ENCODE measurements at places on chromosomes 11 and 22. TPM values are rescaled to one million over a fixed set of nuclear protein-coding genes. Genes with fewer than 3 reads are reported as not detected.

The RAB38 gene
- 229 TPM for total RNA-seq

The KCNJ5 gene
- 2.7 TPM for total RNA-seq

The PHLDA2 gene
- total RNA-seq = 9.9 TPM

The KCNQ1OT1 gene
- total RNA-seq = 0.34 TPM

The CHRM4 gene
- not detected for total RNA-seq

The BTBD18 gene
- not detected for total RNA-seq

The PGR gene
- total RNA-seq = not detected

The UBE2L3 gene
- total RNA-seq = 15.0 TPM

The DAGLA gene
- under 0.01 TPM for total RNA-seq

The CD3G gene
- not detected for total RNA-seq

The PGA4 gene
- not detected for total RNA-seq

The OR10A2 gene
- total RNA-seq = not detected

The EIF3D gene
- total RNA-seq = 407 TPM

The TRIM77 gene
- total RNA-seq = not detected

The PDGFD gene
- under 0.01 TPM for total RNA-seq

The NUCB2 gene
- 130 TPM for total RNA-seq

The CCDC116 gene
- total RNA-seq = 0.07 TPM

The P2RY2 gene
- total RNA-seq = 30.9 TPM

The OR5P2 gene
- total RNA-seq = under 0.01 TPM

The C2CD2L gene
- 2.5 TPM for total RNA-seq

The ESAM gene
- 0.07 TPM for total RNA-seq

Data from nasal cavity respiratory epithelium epithelial cell of viscerocranial mucosa (primary cell).